ENCODE measurements at places on chromosomes 3 and 15. TPM values are rescaled to one million over a fixed set of nuclear protein-coding genes. Genes with fewer than 3 reads are reported as not detected.

Gene C15orf61
- 6.6 TPM for total RNA-seq

Gene CELSR3
- 3.8 TPM for total RNA-seq

Gene ARGFX
- total RNA-seq: not detected

Gene DNAJA4
- 3.0 TPM for total RNA-seq

Gene CPN2
- total RNA-seq: not detected

Gene C3orf20
- total RNA-seq: not detected

Gene WDR48
- 20.3 TPM for total RNA-seq

Gene CCNB2
- 150 TPM for total RNA-seq

Gene CFAP100
- total RNA-seq: not detected

Gene NKIRAS1
- total RNA-seq: 1.8 TPM

Gene CACNA2D3
- 0.13 TPM for total RNA-seq

Gene PPM1L
- total RNA-seq: 6.5 TPM

Gene VGLL3
- total RNA-seq: 15.6 TPM

Gene CCR8
- total RNA-seq: not detected

Gene HRG
- total RNA-seq: not detected

Gene GASK1A
- total RNA-seq: 0.33 TPM

Gene ROPN1
- not detected for total RNA-seq

Gene MRPL46
- 24.1 TPM for total RNA-seq

Gene SLC12A8
- total RNA-seq: 11.6 TPM

Gene SLC2A2
- total RNA-seq: 1.9 TPM

Gene TIMP4
- 4.4 TPM for total RNA-seq

Gene WNT5A
- 58.7 TPM for total RNA-seq

Gene PLA1A
- 0.16 TPM for total RNA-seq

Gene CIB1
- 67.1 TPM for total RNA-seq

Gene ANKRD34C
- not detected for total RNA-seq

Gene PPARG
- 18.3 TPM for total RNA-seq

Gene ESYT3
- 1.6 TPM for total RNA-seq

Gene SYNPR
- total RNA-seq: not detected

Gene PPIP5K1
- total RNA-seq: 14.6 TPM

Gene LAMB2
- total RNA-seq: 412 TPM
